Liver (tissue), 10 donors: ENCODE measurements at places on chromosomes 12 and 14.

GRCh38 chr14:23130871-23131270 lies 11.8 kb upstream of the CEBPE start:
- no peak for DNase-seq

GRCh38 chr14:32913725-32914124 lies 25.0 kb upstream of the NPAS3 start:
- no peak for DNase-seq

DNA sequence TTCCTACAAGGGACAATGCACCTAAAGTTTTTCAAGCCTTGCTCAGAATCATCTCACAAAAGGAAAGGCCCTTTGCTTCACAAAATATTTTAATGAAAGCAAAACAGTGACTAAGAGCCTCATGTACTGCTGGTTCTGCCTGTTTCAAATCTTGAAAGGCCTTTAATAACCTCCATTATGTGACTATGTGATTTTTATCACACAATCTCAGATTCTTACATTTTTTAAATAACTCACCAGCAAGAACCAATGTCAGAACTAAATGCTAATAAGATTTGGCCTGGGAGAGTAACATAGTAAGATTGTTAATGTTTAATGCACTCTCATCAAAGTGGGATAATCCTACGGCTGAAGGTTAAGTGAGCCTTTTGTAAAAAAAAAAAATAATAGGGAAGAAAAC lies 378.9 kb downstream of the RGS6 start:
- no peak for DNase-seq

- no peak for DNase-seq
Measured at GRCh38 chr12:87439990-87440827, 589.0 kb downstream of the C12orf50 start.

DNA sequence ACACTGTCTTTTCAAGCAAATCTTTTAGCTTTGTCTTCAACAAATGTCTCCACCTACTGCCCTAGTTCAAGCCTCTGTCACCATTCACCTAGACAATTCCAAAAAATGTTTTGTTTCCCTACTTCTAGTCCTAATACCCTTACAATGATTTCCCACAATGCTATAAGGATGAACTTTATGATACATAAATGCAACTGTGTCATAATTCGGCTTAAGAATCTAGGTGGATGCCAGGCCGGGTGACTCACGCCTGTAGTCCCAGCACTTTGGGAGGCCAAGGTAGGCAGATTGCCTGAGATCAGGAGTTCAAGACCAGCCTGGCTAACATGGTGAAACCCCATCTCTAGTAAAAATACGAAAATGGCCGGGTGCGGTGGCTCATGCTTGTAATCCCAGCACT lies 20.7 kb upstream of the CREBL2 start:
- DNase-seq = no peak
